ENCODE measurements at places on chromosomes 7 and 10.

DNA sequence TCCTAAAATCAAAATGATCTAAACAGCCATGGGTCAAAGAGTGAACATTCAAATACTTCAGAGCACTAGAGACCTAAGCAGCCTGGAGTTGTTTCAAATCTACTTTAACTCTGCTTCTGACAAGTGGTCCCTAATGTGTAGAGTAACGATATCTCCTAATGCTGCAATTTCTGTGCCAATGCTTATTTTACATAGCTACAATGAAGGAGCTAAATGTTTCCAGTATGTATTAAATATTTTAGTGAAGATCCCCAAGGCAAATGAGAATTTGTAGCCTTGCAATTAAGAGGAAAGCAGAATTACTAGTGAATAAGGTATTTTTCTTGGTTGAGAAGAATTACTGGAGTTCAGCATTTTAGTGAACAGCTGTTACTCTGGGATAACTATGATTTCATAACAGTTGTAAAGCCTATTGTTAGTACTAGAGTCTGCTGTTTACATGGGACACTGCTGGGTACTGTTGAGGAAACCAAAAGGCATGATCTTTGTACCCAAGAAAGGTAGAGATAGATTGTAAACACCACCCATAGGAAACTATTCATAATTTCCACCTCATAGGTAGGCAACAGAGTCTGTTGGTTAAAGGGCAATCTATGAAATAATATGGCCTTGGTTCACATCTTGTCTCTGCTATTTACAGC, 271.9 kb downstream of the PLXDC2 start:
- DNase-seq = no peak

DNA sequence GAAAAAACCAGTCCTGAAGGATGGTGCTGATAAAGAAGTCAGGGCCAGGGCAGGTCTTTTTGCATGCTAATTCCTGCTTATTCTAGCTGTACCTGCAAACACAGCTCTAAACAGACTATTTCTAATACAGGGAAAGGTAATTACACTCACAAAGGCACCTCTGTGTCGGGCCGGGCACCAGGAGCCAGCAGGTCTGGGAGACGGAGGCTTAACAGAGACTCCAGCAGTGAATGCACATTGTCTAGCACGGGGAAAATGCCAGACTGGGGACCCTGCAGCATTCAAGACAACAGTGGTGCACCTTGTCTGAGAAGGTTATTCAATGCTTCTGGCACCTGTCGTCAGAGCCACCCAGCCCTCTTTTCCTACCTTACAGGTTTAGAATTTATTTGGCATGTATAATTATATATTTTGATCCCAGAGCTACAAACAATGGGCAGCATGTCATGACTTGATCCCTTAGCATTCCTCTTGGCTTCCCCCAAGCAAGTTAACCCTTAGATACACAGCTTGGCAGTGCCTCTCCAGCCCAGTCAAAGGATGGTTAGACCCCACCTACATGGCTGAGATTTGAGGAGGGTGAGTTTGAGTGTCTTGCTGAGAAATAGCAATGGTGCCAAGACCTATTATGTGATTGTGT, 185.2 kb downstream of the SLC25A13 start:
- DNase-seq = no peak

DNA sequence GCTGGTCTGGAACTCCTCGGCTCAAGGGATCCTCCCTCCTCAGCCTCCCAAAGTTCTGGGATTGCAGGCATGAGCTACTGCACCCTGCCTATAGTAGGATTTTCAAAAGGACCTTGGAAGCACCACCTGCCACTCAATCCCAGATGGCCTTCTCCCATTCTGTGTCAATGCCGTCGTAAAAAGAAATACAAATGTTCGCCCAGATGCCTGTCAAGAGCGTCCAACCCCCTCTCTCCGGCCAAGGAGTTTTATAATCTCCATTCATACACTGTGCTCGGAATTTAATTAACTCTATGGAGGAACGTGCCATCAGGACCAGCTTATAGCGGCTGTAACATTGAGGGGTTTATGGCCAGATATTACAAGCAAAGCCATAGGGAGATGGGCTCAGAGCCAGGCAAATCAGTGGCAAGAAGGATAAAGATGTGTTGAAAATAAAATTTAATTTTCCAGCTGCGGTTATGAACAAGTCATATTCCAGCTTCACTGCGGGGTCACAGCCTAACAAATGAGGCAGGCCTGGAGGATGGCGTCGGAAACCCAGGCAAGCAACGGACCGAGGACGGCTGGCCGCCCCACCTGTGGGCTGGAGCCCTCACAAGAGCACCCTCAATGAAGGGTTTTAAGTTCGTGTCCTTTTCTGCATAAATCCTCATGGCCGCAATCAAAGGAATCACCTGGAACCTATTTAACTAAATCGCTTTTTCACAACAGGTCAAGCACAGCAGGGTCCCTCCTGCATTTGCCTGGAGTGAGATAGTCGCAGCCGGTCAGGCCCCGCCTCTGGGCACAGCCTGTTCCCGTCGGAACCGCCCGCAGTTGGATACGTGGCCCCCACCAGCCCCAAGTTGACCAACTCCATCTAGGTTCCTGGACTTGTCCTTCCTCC, 374.5 kb upstream of the FOXK1 start:
- DNase-seq = no peak

- DNase-seq = peak; percentile 84
Observed at GRCh38 chr10:110067960-110068770, 60.4 kb downstream of the ADD3 start.

- no peak for DNase-seq
Observed at GRCh38 chr7:36663481-36663880, 60.8 kb downstream of the AOAH start.

- no peak for DNase-seq
Observed at GRCh38 chr10:48625826-48626134, 20.9 kb upstream of the ARHGAP22 start.

GRCh38 chr7:129719980-129720732, 108.6 kb downstream of the NRF1 start:
- DNase-seq = no peak

GRCh38 chr10:83723080-83723479, 416.2 kb upstream of the GHITM start:
- DNase-seq = no peak

DNA sequence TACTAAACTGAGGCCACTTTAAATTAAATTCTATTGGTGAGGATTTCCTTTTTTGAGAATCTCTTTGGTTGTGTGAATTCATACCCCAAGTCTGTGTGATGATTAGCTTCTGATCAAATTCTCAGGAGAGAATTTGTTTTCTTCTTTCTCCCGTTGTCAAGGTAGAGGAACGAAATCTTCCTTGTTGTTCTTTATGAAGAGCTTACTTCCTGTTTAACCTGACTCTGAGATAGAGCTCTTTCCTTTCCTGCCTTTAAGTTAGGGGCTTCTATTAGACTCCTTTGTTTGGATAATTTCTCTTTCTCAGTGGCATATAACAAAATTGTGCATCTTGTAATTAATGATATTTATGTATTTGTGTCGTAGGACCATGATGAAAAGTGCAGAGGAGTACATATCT, 572.1 kb downstream of the REEP3 start:
- DNase-seq = no peak

- DNase-seq = no peak
Observed at GRCh38 chr10:70756700-70757360, 28.3 kb downstream of the TBATA start.

DNA sequence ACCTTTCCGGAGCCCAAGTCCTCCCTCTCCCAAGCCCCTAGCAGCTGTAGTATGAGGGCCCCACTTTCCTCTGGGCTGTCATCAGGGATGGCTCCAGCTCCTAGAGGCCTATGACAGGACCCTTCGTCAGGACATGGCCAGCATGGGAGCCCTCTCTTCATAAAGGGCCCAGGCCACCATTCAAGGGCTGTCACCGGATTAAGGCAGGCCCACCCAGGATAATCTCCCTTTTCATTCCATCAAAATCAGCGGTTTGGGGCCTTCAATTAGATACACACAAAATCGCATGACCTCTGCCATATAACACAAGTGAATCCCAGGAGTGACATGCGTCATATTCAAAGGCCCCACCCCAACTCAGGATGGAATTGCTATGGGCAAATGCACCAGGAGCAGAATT, 12.2 kb upstream of the GDF10 start:
- DNase-seq = no peak

- no peak for DNase-seq
Observed at GRCh38 chr7:134782121-134782623, 2.7 kb downstream of the CALD1 start.

- DNase-seq = no peak
Observed at GRCh38 chr7:82723411-82723810, 279.8 kb upstream of the CACNA2D1 start.

- DNase-seq = no peak
Observed at GRCh38 chr10:44804661-44805060, 106.5 kb upstream of the TMEM72 start.

GRCh38 chr7:17963281-17963680, 23.0 kb upstream of the SNX13 start:
- no peak for DNase-seq

GRCh38 chr7:25392588-25393338, 164.5 kb upstream of the NPVF start:
- no peak for DNase-seq

- DNase-seq = no peak
Observed at GRCh38 chr7:135263321-135263970, 29.8 kb downstream of the STRA8 start.

DNA sequence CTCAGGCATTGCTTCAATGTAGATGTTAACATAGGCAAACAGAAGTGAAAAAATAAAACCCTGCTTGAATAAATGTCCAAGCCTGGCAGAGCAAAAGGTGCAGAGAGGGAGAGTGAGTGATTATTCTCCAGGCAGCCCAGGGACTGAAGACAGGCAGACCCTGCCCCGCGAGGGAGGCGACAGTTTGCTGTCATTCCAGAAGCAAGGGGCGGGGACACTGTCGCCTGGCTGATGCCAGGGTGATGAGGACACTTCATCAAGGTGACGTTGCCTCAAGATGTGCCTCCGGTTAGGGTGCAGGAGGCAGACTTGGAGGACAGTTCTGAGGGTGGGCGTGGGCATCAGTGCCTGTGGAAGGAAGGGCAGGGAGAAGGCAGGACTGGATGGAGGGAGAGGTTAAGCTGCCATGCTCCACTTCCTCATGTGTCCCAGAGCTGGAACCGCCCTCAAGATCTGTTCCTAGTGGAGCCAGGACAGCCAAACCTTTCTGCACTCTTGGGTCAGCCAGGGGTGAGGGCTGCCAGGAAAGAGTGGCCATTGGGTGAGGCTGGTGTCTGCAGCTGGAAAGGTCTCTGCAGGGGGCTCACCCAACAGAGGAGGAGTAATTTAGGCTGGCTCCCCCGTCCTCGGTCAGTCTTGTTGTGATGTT, 560.5 kb upstream of the MKI67 start:
- no peak for DNase-seq

GRCh38 chr7:2403718-2404648, 572 bp downstream of the CHST12 start:
- no peak for DNase-seq

DNA sequence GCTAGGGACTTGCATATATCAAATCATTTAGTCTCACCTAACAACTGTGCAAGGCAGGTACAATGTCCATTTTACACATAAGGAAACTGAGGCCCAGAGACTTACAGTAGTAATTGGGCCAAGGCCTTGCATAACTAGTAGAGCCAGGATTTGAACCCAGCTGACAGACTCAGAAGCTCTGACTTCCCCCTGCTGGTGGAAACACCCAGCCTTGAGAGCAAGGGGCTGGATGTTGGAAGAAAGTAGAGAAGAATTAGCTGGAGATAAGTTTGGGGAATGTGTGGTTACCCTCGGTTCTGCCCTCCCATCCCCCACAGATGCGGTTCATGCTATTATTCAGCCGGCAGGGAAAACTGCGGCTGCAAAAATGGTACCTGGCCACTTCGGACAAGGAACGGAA, 2.0 kb downstream of the AP1S1 start:
- no peak for DNase-seq

DNA sequence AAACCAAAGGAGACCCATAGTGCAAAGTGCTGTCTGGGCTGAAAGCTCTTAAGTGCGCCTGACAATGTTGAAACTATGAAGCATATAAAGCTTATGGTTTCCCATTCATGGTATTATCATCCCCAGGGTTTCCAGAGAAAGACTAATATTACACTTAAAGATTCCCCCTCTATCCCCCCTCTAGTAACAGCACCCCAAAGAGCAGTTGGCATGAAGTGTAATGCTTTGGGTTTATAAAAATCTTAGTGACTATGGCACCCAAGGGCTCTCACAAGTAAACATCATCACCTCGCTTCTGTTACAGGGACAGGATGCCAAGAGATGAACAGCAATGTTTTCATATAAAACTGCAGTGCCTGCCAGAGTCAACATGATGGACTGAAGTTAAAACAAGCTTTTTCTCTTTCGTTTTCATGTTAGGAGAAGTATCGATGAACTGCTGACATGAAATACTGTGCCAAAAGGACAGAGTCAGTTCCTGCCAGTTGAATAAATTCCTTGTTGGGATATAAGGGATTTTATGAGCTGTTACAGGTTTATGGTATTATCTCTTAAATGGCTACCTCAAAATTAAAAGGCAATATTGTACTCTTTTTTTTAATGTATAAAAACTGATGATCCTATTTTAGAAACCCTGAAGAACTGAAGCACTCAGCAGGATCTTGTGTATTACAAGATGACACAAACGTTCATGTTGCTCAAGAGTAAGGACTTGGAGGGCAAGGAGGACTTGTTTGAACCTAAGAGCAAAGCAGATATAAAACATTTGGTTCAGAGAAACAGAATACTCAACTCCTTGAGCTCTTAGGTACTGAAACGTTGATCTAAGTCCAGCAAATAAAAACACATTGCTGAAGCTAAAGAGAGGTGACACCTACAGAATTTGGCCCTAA, 203.7 kb upstream of the IMMP2L start:
- DNase-seq = no peak

DNA sequence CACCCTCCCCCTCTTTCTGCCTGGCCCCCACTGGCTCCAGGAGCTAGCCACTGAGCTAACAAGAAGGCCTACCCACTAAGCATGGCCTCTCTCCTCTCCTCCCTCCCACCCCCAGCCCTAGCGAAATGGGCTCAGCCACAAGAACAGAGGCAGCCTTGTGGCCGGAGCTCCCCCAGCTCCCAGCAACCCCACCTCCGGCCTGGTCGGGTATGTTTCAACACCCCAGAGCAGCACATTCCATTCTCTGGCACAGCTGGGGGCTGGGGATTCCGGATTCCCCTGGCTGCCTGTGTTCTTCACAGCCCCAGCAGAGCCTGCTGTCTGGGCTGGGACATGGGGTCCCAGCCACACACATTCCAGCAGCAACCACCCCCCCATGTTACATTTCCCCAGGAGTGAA, 9.0 kb downstream of the SFRP5 start:
- DNase-seq = no peak

GRCh38 chr7:13257661-13258060, 570.2 kb downstream of the ARL4A start:
- no peak for DNase-seq

DNA sequence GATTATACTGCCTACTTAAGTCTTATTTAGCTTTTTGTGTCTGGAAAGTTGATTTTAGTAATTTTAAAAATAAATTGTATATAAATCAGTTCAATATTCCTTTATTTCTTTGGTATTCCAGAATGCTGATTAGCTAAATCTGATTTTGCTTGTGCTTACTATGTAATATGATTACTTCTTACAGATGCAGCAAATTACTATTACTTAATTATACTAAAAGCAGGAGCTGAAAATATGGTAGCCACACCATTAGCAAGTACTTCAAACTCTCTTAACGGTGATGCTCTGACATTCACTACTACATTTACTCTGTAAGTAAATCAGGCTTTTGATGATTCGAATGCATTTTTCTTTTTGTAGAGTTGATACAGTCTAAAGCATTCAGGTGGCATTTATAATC, 34.0 kb downstream of the ANLN start:
- DNase-seq = no peak
